ENCODE measurements at places on chromosomes 2 and 18.

- no peaks in the 10 kb centered on the region for H3K27me3 ChIP-seq
- peaks cover 2% of the 10 kb centered on the region for H3K36me3 ChIP-seq
- H3K27ac ChIP-seq, result no peak overlapping the region
- no peak for DNase-seq
These were observed 68.9 kb downstream of the CERS6 start for GRCh38 chr2:168525020-168525419.

- no peaks in the 10 kb centered on the region for H3K4me1 ChIP-seq
- DNase-seq, result no peak
- H3K4me3 ChIP-seq, result no peak overlapping the region
- H3K27me3 ChIP-seq, result no peaks in the 10 kb centered on the region
- H3K27ac ChIP-seq, result no peak overlapping the region
These were observed 102.6 kb upstream of the ITGA4 start for GRCh38 chr2:181354626-181355025.

- H3K27ac ChIP-seq, result no peak overlapping the region
- peaks cover 7% of the 10 kb centered on the region for H3K36me3 ChIP-seq
- peaks cover 20% of the 10 kb centered on the region for H3K4me1 ChIP-seq
- H3K4me3 ChIP-seq, result no peak overlapping the region
These were observed 25.7 kb downstream of the SRBD1 start for GRCh38 chr2:45585267-45585861.

GRCh38 chr2:85628658-85629057, 12.7 kb downstream of the USP39 start:
- peaks cover 14% of the 10 kb centered on the region for H3K36me3 ChIP-seq
- H3K4me3 ChIP-seq, result no peak overlapping the region
- H3K4me1 ChIP-seq, result peaks cover 6% of the 10 kb centered on the region
- no peaks in the 10 kb centered on the region for H3K27me3 ChIP-seq
- DNase-seq, result no peak

GRCh38 chr2:226080334-226080733, 680.8 kb downstream of the NYAP2 start:
- no peak overlapping the region for H3K27ac ChIP-seq
- H3K36me3 ChIP-seq, result no peaks in the 10 kb centered on the region
- H3K4me3 ChIP-seq, result no peak overlapping the region
- H3K27me3 ChIP-seq, result peaks cover 4% of the 10 kb centered on the region
- H3K4me1 ChIP-seq, result no peaks in the 10 kb centered on the region
- DNase-seq, result no peak

DNA sequence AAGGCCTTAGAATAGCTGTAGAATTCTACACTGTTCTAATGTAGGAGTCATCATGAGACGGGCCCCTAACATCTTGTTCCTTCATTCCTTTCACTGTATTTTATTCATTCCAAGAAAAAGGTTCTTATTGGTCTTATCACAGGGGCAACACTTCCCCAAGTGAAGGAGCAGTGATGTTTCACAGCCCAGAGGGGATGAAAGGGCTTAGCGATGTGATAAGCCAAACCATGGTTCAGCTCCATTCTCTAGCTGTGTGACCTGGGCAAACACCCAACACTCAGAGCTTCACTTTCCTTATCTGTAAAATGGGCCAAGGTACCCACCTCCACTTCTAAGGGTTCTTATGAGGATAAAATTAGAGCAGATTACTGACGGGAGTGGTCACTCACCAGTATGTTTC, 25.4 kb upstream of the HS6ST1 start:
- H3K36me3 ChIP-seq, result no peaks in the 10 kb centered on the region
- no peaks in the 10 kb centered on the region for H3K4me1 ChIP-seq
- no peak overlapping the region for H3K27ac ChIP-seq
- H3K4me3 ChIP-seq, result no peak overlapping the region
- peaks cover 13% of the 10 kb centered on the region for H3K27me3 ChIP-seq
- DNase-seq, result no peak

DNA sequence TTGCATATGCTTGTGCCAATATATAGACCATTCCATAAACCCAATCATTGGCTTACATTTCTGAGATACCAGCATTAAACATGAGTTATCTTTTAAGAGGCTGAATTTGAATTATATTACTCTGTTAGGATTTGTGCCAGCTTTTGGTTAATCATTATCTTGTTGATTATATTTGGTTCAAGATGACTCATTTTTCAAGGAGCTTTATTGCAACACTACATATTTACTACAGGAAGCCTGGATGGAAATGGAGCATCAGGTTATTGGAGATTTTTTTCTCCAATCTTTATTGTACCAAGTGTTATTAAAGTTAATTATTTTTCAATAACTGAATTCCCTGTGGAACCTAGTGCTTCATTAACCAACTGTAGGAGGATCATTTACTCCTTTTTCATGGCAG, 26.4 kb downstream of the EML4 start:
- no peak overlapping the region for H3K4me3 ChIP-seq
- no peak for DNase-seq
- peaks cover 62% of the 10 kb centered on the region for H3K4me1 ChIP-seq

GRCh38 chr2:223093436-223094241, 41.6 kb downstream of the KCNE4 start:
- no peak for DNase-seq
- H3K4me3 ChIP-seq, result no peak overlapping the region
- H3K27ac ChIP-seq, result no peak overlapping the region
- no peaks in the 10 kb centered on the region for H3K4me1 ChIP-seq

GRCh38 chr18:46042571-46043123, 29.4 kb downstream of the PSTPIP2 start:
- H3K4me3 ChIP-seq, result peak overlapping the region; percentile 78
- H3K27me3 ChIP-seq, result no peaks in the 10 kb centered on the region
- peak overlapping the region; percentile 86 for H3K27ac ChIP-seq
- DNase-seq, result no peak

GRCh38 chr2:6784291-6784690, 81.4 kb downstream of the CMPK2 start:
- peaks cover 7% of the 10 kb centered on the region for H3K4me1 ChIP-seq
- H3K27ac ChIP-seq, result no peak overlapping the region
- H3K36me3 ChIP-seq, result peaks cover 4% of the 10 kb centered on the region
- no peak for DNase-seq
- peaks cover 15% of the 10 kb centered on the region for H3K27me3 ChIP-seq

GRCh38 chr18:38957736-38958135, 1392.1 kb upstream of the CELF4 start:
- no peaks in the 10 kb centered on the region for H3K36me3 ChIP-seq
- H3K27ac ChIP-seq, result no peak overlapping the region
- no peak for DNase-seq
- H3K4me1 ChIP-seq, result no peaks in the 10 kb centered on the region
- no peak overlapping the region for H3K4me3 ChIP-seq
- peaks cover 21% of the 10 kb centered on the region for H3K27me3 ChIP-seq

GRCh38 chr2:203763241-203763937, 57.0 kb downstream of the CD28 start:
- H3K4me3 ChIP-seq, result no peak overlapping the region
- DNase-seq, result no peak
- peaks cover 35% of the 10 kb centered on the region for H3K4me1 ChIP-seq
- H3K36me3 ChIP-seq, result no peaks in the 10 kb centered on the region

GRCh38 chr2:159468257-159468656, 148.1 kb downstream of the BAZ2B start:
- H3K4me1 ChIP-seq, result peaks cover 5% of the 10 kb centered on the region
- H3K27ac ChIP-seq, result no peak overlapping the region
- H3K4me3 ChIP-seq, result no peak overlapping the region
- peaks cover 2% of the 10 kb centered on the region for H3K36me3 ChIP-seq
- no peaks in the 10 kb centered on the region for H3K27me3 ChIP-seq

GRCh38 chr2:102262216-102263129, 48.9 kb upstream of the IL1RL1 start:
- no peaks in the 10 kb centered on the region for H3K36me3 ChIP-seq
- peaks cover 6% of the 10 kb centered on the region for H3K4me1 ChIP-seq
- no peak overlapping the region for H3K27ac ChIP-seq
- DNase-seq, result no peak
- H3K4me3 ChIP-seq, result no peak overlapping the region

DNA sequence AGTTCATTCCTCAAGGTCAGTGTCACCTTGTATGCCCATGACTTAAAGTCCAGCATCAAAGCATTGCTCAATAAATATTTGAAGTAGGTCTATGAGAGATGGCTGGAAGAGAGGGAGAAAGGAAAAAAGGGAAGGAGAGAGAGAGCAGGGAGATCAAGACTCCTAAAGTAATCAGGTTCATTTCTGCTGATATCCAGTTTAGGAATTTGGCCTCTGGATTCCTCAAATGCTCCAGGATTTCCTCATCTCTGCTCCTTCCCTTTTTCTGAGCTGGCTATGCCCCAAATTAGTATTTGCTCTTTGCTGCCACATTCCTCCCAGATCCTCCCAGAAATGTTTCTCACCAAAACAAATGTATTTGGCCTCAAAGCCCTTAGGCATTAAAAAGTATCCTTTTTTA, 739.4 kb upstream of the CHAC2 start:
- no peaks in the 10 kb centered on the region for H3K27me3 ChIP-seq
- H3K4me1 ChIP-seq, result no peaks in the 10 kb centered on the region
- DNase-seq, result no peak
- H3K27ac ChIP-seq, result no peak overlapping the region
- H3K4me3 ChIP-seq, result no peak overlapping the region

DNA sequence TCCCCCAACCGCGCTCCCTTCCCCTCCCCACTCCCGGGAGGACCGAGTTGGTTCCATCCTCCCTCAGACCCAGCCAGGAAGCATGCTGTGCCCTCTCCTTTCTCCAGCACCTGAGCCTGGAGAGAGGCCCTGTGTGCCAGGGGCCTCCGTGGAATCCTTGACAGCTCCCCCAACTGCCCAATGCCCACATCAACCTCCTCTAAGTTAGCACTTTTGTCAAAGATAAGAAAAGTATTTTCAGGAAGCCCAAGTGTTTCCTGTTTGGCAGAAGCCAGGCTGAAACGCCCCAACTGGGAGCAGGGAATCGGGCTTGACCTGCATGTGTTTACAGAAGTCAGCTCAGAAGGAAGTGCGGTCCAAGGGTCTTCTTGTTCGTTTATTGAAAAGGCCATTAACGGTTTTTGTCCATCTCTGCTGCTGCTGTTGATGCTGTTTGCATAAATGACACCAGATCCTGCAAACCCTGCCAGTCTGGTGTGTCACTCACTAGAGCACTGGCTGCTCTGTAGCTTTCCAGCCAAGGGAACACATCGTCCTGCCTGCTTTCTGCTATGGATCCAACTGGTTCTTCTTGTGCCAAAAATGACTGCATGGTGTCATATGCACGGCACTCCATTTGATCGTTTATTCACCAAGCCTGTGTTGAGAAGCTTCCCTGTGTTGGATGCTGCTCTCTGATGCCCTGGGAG, 35.4 kb upstream of the COL6A3 start:
- no peak for DNase-seq
- H3K27ac ChIP-seq, result no peak overlapping the region
- H3K27me3 ChIP-seq, result no peaks in the 10 kb centered on the region

- no peaks in the 10 kb centered on the region for H3K27me3 ChIP-seq
- no peak overlapping the region for H3K4me3 ChIP-seq
- DNase-seq, result no peak
These were observed 55.6 kb downstream of the THADA start for GRCh38 chr2:43540021-43540779.

- DNase-seq, result no peak
- no peaks in the 10 kb centered on the region for H3K36me3 ChIP-seq
- H3K4me3 ChIP-seq, result no peak overlapping the region
- H3K27ac ChIP-seq, result no peak overlapping the region
These were observed 120.2 kb upstream of the TMEFF2 start for GRCh38 chr2:192314800-192315481.

DNA sequence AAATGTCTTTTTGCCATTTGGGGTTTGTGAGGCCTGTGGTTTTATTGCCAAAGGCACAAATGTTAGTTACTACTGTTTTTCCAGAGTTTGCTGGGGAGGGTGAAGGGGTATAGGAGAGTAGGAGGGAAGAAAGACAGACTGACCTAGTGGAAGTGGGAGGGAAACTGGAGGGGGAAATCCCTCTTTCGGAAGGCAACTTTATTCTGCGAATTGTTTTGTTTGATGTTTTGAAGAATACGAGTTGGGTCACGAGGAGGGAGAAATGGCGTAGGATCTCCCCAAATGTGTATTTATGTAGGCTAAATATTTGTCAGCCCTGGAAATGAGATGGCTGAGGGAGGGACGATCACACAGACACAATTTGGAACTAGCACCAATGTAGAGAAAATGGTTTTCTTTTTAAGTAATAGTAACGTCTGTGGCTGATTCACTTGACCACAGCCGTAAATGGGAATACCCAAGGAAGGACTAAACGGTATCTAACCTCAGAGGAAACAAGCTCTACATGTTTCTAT, 172.3 kb downstream of the ICOS start:
- peaks cover 3% of the 10 kb centered on the region for H3K27me3 ChIP-seq
- DNase-seq, result no peak
- H3K4me3 ChIP-seq, result peak overlapping the region; percentile 93
- no peaks in the 10 kb centered on the region for H3K36me3 ChIP-seq
- H3K27ac ChIP-seq, result peak overlapping the region; percentile 93
- peaks cover 40% of the 10 kb centered on the region for H3K4me1 ChIP-seq

- peaks cover 3% of the 10 kb centered on the region for H3K4me1 ChIP-seq
- H3K36me3 ChIP-seq, result no peaks in the 10 kb centered on the region
- no peak for DNase-seq
- H3K27ac ChIP-seq, result no peak overlapping the region
These were observed 31.7 kb downstream of the SLC40A1 start for GRCh38 chr2:189548666-189549448.

DNA sequence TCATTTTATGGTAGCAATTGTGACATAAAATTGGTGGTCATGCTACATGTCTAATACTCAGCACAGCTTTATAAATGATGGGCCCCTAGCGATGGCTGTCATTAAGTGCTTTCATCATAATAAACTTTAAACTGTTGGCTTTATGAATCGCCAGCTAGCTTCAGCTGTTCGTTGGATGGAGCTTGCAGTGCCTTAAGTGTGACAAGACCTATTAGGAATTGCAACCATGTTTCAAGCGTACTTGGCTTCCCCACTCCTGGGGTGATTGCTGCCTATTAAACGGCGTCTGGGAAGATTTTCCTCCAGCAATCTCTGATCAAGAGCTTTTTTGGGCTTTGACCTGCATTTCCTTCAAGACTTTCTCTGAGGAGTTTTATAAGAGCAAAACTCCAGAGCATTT, 164.5 kb upstream of the SIX3 start:
- DNase-seq, result no peak
- peaks cover 5% of the 10 kb centered on the region for H3K36me3 ChIP-seq
- no peak overlapping the region for H3K27ac ChIP-seq
- H3K27me3 ChIP-seq, result no peaks in the 10 kb centered on the region
- no peak overlapping the region for H3K4me3 ChIP-seq
- peaks cover 4% of the 10 kb centered on the region for H3K4me1 ChIP-seq

DNA sequence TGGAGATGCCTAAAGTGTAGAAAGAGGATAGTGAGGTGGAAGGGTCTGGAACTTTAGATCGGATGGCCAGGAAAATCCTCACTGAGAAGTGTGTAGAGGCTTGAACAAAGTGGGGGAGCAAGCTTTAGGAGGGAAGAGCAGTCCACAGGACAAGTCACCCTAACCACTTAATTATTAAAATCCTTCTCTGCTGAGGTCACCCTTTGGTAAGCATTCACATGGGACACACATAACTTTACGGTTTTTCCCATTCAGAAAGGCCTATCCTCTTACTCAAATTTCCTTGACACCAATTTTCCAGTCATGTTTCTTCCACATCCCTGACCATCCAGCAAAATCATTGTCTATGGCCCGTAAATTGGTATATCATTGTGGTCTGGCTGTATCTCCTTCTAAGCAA, 31.0 kb upstream of the ZEB2 start:
- H3K4me1 ChIP-seq, result peaks cover 2% of the 10 kb centered on the region
- H3K4me3 ChIP-seq, result no peak overlapping the region
- H3K27me3 ChIP-seq, result peaks cover 11% of the 10 kb centered on the region

GRCh38 chr2:112692495-112692911, 28.3 kb upstream of the NT5DC4 start:
- H3K27ac ChIP-seq, result peak overlapping the region; percentile 93
- peaks cover 22% of the 10 kb centered on the region for H3K4me1 ChIP-seq
- no peaks in the 10 kb centered on the region for H3K36me3 ChIP-seq
- H3K27me3 ChIP-seq, result no peaks in the 10 kb centered on the region
